ENCODE measurements at places on chromosomes 3 and 15. TPM values are rescaled to one million over a fixed set of nuclear protein-coding genes. Genes with fewer than 3 reads are reported as not detected.
A peak's percentile ranks its signal among the peaks of the same experiment; 100 is the strongest.

- no peak overlapping the region for H3K27ac ChIP-seq
- H3K4me3 ChIP-seq = no peak overlapping the region
- no peak for DNase-seq
- no peaks in the 10 kb centered on the region for H3K36me3 ChIP-seq
- no peaks in the 10 kb centered on the region for H3K4me1 ChIP-seq
Measured at GRCh38 chr3:147222291-147222690, 184.1 kb downstream of the ZIC4 start.

- H3K4me3 ChIP-seq = no peak overlapping the region
- H3K27ac ChIP-seq = no peak overlapping the region
- DNase-seq = no peak
- no peaks in the 10 kb centered on the region for H3K4me1 ChIP-seq
Measured at GRCh38 chr3:37377670-37378069, 203.3 kb upstream of the LRRFIP2 start.

DNA sequence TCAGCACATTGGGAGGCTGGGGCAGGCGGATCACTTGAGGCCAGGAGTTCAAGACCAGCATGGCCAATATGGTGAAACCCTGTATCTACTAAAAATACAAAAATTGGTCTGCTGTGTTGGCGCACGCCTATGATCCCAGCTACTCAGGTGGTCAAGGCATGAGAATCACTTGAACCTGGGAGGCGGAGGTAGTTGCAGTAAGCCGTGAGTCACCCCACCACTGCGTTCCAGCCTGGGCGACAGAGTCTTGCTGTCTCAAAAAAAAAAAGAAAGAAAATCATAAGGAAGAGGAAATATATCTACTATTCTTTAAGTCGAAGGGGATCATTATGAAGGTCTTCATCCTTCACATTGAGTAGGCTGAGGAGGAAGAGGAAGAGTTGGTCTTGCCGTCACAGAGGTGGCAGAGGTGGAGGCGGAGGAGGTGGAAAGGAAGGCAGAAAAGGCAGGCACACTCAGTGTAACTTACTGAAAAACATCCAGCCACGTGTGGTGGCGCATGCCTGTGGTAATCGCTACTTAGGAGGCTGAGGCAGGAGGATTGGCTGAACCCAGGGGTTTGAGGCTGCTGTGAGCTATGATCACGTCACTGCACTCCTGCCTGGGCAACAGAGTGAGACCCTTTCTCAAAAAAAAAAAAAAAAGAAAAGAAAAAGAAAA lies 14.2 kb downstream of the CSK start:
- H3K4me1 ChIP-seq = peaks cover 84% of the 10 kb centered on the region
- peaks cover 69% of the 10 kb centered on the region for H3K36me3 ChIP-seq
- DNase-seq = peak; percentile 59
- H3K27ac ChIP-seq = peak overlapping the region; percentile 86

- no peaks in the 10 kb centered on the region for H3K4me1 ChIP-seq
- H3K27me3 ChIP-seq = peaks cover 2% of the 10 kb centered on the region
- DNase-seq = no peak
- H3K27ac ChIP-seq = no peak overlapping the region
Measured at GRCh38 chr3:157542711-157543500, 39.7 kb upstream of the VEPH1 start.

DNA sequence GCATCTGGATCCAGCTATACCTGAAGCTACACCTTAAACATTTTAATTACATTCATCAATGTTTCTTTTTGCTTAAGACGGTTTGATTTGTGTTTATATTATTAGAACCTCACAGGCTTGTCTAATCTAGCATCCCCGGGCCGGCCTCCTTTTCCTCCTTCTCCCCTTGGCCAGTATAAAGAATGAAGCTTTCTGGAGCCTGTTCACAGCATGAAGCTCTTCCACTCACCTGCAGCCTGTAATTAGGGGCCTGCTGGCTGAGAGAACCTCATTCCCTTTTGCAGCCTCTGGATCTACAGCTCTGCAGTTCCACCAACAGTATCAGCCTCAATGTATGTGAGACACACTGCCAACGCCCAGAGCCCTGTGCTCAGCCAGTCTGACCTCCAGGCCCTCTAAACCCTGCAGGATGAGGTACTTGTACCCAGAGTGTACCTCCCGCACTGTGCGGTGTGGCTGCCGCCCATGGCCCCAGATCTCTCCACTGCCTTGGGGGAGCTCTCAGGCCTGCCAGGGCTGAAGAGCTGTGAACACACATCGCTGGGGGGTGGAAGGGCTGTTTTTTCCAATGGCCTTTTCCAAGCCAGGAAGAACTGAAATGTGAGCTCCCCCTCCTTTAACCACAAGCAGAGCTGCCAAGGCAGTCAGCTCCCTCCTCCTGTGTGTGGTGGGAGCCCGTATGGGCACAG lies 114.7 kb upstream of the ALDH1A3 start:
- H3K27ac ChIP-seq = no peak overlapping the region
- peaks cover 8% of the 10 kb centered on the region for H3K27me3 ChIP-seq
- no peak for DNase-seq
- H3K4me1 ChIP-seq = no peaks in the 10 kb centered on the region
- H3K4me3 ChIP-seq = no peak overlapping the region
- no peaks in the 10 kb centered on the region for H3K36me3 ChIP-seq

The SPINK8 gene
- not detected for total RNA-seq

Measured in activated CD8-positive, alpha-beta T cell treated with anti-CD3 and anti-CD28 coated beads, Interleukin-2, amount 10 ng/mL, durations not matched to agents 7 days and 5 days (primary cell).